ENCODE measurements at places on chromosomes 1 and 21. TPM values are rescaled to one million over a fixed set of nuclear protein-coding genes. Genes with fewer than 3 reads are reported as not detected.

GRCh38 chr1:112605633-112606327 is 13.2 kb downstream of the ST7L start:
- DNase-seq = no peak

- peak; percentile 31 for DNase-seq
These were observed 135.4 kb downstream of the LMO4 start for GRCh38 chr1:87464022-87464490.

Gene FMO2
- polyA plus RNA-seq = 1.1 TPM

Gene GPR3
- polyA plus RNA-seq = 1.0 TPM

Gene SERTAD4
- polyA plus RNA-seq = 3.3 TPM

Measured in left kidney (tissue), 8 donors.